G401 (cell line): ENCODE measurements at places on chromosomes 12 and 14.

DNA sequence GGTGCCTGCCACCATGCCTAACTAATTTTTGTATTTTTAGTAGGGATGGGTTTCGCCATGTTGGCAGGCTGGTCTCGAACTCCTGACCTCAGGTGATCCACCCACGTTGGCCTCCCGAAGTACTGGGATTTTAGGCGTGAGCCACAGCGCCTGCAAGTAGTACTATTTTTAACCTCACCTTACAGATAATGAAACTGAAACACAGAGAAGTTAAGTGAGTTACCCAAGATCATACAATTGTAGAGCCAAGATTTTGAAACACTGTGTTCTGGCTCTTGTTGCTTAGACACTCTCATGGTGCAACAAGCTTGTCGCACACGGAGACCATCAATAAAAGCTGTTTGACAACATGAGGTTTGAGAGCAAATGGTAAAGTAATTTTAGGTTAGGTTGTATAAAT is 159.1 kb upstream of the LMNTD1 start:
- no peak for DNase-seq

GRCh38 chr14:22882529-22883172 is 371 bp upstream of the REM2 start:
- peak; percentile 88 for DNase-seq

GRCh38 chr14:30214461-30215090 is 286.9 kb upstream of the PRKD1 start:
- DNase-seq: peak; percentile 36

- no peak for DNase-seq
These were observed 169.7 kb downstream of the MYRFL start for GRCh38 chr12:69994724-69995173.

DNA sequence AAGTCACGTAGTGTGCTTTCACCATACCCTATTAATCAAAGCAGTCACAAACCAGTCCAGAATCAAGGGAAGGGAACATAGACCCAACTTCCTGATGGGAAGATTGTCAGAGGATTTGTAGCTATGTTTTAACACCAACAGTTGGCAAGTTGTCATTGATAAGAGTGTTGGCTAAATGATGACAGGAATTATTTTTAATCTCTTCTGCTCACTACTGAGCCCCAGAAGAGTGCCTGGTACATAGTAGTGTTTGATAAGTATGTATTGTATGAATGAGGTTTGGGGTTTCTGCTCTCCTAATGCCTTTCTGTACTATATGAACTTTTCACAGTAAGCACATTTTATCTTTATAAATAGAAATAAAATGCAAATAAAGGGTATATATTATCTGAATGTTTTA is 14.7 kb downstream of the HCFC2 start:
- DNase-seq: no peak

DNA sequence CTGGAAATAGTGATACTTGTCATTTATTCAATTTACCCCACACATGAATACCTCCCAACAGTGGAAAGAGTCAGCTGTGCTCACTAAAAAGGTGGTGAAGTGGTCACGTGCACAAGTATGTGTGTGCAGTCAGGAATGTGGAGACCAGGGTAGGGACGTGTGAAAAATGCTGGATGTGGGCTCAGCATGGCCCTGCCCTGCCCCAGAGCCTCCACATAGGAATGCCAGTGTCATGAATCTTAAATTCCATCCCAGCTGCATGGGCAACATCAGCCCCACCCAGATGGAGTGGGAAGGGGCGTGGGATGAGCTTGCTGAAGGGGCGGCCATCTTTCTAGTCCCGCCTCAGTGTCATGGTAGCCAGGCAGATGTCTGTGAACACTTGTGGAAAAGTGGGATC is 87.7 kb downstream of the C12orf75 start:
- DNase-seq: no peak

DNA sequence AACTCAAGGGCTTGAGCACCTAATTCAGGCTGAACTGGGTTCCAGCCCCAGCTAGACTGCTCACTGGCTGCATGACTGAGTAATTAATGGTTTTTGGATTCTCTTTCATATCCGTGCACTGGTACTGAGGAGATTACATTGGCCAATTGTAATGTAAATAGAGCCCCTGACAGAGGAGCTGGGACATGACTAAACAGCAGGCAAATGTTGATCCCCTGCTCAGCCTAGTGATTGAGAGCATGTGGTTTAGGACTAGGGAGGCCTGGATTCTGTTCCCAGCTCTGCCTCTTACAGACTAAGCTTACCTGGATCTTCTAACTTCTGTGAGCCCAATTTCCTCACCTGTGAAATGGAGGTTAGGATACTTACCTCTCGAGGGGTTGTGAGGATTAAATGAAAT is 204.3 kb downstream of the ESR2 start:
- DNase-seq: no peak

GRCh38 chr12:26179826-26180225 is 15.5 kb upstream of the SSPN start:
- no peak for DNase-seq

DNA sequence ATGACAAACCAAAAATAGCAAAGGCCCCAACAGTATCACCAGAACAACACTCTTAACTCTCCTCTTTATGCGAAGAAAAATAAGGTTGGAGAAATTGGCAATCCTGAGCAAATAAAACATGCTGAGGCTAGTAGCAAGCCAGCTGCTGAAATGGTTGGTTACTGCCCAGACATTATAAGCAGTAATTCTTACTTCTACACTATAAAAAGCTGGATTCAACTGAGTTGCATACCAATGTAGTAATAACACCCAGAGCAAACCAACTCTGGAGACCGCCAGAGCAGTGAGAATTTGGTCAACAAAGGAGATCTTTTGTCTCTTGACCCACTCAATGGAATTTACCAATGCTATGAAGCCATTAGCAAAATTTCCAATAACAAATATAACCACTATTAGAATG is 628 bp downstream of the TAS2R30 start:
- DNase-seq: no peak

- no peak for DNase-seq
These were observed 53.1 kb downstream of the TAOK3 start for GRCh38 chr12:118319627-118320026.

GRCh38 chr14:68506021-68506644 is 286.7 kb downstream of the ZFP36L1 start:
- no peak for DNase-seq

- no peak for DNase-seq
These were observed 479.8 kb downstream of the FUT8 start for GRCh38 chr14:65892315-65892714.

DNA sequence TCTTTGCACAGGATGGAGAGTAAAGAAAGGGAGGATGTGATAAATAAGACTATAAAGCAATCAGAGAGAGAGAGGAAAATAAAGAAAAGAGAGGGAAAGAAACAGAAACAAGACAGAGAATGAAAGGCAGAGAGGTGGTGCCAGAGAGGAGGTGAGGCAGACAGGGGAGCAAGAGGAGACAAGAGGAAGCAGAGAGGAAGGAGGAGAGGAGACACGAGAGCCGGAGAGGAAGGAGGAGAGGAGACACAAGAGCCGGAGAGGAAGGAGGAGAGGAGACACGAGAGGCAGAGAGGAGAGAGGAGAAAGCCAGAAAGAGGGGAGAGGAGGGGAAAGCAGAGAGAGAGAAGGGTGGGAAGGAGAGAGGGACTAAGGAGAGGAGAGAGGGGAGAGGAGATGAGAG is 125.2 kb downstream of the PAPOLA start:
- no peak for DNase-seq

GRCh38 chr14:36852981-36853691 is 191.5 kb downstream of the PAX9 start:
- DNase-seq: no peak

GRCh38 chr12:113478351-113479011 is 6.8 kb upstream of the LHX5 start:
- DNase-seq: no peak

DNA sequence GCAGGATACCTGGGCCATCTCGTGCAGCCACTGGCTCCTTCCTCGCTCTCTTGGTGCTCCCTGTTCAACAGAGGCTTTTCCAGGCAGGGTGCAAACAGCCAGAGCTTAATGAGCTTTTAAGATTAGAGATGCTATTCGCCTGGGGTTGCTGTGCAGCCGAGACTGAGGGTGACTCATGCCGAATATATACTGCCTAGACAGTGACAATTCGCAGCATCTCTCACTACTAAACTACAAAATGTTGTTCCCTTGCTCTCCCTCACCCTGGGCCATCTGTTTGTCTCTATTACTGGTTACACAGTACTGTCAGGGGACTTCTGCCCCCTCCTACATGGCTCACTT is 26.0 kb upstream of the TESC start:
- DNase-seq: peak; percentile 64

DNA sequence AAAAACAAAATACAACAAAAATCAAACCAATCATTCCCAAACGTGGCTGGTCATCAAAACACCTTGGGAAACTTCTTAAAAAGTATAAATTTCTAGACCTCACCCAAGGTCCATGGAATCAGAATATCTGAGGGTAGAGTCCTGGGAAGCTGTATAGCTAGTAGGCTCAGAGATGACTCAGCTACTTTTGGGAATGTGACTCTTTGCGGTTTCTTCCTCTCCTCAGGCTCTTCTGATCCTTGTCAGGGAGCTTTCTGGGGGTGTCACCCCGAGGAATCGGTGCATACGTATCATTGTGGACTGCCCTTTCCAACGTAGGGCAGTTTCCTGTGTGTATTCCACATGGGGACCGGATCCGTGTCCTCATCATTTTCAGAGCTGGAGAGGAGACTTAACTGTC is 14.8 kb downstream of the JDP2 start:
- no peak for DNase-seq

- DNase-seq: no peak
These were observed 43.9 kb downstream of the DCAF4 start for GRCh38 chr14:72970058-72970630.

DNA sequence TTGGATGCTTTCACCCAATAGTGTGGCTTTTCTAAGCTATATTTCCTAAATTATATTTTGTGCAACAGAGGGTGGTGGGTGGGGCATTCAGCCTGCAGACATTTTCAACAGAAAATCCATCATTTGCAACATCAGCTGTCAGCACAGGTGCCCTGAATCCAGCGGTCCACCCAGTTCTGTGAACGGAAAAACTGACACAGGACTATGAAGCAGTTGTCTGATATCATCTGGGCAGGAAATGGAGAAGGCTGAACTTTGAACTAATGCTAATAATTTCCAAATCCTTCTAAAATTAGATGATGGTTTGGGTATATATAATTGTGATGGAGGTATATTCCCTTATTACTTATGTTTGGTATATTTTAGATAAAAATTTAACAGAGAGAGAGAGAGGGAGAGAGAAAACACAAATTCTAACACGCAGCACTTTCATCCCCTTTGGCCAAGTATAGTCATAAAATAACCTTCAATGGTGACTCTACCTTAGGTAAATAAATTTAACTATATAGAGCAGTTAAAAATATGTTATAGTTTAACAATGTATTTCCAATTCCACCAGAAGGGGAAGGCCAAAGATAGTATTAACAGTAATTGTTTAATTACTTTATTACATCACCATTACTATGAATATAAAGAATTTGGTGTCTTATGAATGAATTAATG is 58.3 kb upstream of the PTPRB start:
- no peak for DNase-seq

GRCh38 chr14:26966908-26967307 is 369.1 kb upstream of the NOVA1 start:
- peak; percentile 54 for DNase-seq

GRCh38 chr12:56728139-56728861 is 3.2 kb upstream of the NACA start:
- no peak for DNase-seq

DNA sequence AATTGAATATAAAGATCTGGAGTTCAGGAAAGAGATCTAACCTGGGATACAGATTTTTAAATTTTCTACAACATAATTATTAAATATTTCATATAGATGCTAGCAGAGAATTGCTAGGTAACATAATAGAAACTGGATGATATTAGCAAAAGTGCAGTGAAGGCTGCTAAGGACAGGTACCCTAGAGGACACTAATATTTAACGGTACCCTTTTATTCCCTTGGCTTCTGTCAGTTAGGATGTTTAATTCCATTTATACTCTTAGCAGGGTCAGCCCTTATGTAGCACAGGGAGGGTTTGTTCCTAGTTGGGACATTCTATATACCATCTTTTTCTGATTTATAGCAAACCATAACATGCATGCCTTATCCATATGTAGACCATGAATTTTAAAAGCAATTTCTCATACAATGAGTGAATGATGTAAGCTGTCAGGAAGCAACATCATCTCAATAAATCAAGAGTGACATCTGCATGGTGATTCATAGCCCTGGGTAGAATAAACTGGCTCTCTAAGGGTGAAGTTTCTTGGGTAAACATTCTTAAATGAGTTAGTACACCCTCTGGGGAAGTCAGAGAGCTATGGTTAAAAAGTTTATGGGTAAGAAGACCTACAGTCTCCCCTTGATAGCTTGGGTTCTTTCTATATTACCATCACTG is 404.4 kb upstream of the MGAT4C start:
- no peak for DNase-seq

GRCh38 chr12:84694116-84694515 is 218.5 kb downstream of the SLC6A15 start:
- no peak for DNase-seq

- peak; percentile 100 for DNase-seq
These were observed 16.3 kb upstream of the DYNC1H1 start for GRCh38 chr14:101947904-101948665.

DNA sequence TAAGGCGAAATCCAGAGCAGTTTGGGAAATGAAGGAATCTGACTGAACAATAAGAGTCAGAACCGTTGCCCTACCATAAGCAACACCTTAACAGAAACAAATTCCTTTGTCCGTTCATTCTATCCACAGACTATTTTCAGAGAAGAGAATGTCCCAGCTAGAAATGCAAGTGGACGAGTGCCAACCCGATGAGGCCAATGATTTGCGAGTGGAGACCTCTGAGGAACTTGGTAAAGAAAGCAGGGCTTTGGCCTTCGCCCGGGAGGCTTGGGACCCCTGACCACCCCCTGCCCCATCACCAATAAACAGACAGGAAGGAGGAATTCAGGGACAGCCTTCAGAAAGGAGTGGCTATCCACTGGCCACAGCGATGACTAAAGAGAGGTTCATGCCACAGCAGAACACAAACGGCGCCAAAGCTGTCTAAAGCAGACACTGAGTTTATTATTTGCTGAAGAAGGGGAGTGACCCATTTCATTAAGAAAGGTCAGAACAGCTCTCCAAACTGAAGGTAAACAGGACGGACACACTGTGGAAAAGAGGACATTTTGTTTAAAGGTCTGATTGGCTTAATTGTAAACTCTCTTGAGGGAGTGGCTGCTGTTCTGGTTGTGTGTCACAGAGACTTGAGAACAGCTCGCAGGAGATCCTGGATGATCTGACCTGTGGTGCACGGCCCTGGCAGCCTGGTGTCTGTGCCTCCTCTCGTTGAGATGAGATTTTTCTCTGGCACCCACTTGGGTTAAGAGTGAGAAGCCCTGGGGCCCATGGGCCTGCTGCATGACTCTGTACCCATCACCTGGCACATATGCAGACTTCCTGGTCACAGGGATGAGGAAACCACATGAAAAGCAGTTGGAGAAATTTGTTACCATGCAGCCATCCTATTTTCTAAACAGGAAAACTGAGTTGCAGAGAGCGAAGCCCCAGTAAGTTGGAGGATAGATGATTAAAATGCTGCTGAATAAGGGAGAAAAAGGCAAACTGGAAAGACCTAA is 142.0 kb upstream of the PZP start:
- no peak for DNase-seq
